ENCODE measurements at places on chromosomes 3 and 15.

DNA sequence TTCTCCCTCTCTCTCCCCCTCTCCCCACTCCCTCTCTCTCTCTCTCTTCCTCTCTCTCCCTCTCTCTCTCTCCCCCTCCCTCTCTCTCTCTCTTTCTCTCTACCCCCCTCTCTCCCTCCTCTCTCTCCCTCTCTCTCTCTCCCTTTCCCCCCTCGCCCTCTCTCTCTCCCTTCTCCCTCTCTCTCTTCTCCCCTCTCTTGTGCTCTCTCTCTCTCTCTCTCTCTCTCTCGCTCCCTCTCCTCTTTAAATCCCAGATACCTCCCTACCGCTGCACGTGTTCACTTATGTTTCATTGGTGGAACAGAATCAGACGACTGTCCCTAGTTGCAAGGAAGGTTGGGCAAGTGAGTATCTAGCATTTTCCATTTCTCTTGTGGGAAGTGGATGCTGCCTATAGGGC lies 166.5 kb downstream of the EBLN2 start:
- no peak for DNase-seq

DNA sequence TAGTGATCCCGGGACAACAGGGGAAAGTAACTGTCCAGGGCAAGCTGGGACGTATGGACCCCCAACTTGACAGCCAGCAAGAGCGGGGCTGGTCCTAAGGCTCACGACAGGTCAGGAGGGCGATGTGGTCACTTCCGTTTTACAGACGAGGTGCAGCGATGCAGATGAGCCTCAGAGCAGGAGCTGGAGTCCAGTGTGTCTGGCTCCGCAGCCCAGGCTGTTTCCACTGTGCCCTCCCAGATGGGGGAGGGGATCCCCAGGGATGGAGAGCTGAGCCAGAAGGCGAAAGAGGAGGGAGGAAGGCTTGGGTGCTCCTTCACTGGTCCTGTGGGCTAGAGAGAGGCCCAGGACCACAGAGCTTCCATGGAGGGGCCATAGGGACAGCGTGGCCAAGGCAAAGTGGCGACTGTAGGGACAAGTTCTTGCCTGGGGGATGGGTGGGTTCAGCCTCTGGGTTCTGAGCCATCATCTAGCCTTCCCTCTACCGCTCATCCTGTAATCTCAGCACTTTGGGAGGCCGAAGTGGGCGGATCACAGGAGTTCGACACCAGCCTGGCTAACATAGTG lies 5.7 kb downstream of the SNX33 start:
- peak; percentile 27 for DNase-seq

DNA sequence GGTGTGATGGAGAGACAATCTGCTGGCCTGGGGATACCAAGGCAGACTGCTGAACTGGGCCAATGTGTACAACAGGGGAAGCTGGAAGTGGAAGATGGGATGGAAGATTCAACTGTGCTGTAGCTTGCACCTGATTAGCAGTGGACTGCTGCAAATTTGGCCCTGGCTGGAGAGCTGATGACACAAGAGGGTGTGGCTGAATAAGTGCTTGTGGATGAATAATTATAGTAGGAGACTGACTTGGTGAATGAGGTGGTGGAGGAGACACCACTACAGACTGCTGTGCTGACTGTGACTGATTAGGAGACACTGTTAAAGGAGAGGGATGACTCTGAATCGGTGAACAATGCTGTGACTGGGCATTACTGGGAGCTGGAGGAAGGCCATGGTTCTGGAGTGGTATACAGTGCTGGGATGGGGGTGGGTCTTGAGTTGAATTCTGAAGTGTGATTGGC lies 52.5 kb downstream of the PHC3 start:
- no peak for DNase-seq

- no peak for DNase-seq
Measured at GRCh38 chr15:77545058-77545457, 87.7 kb downstream of the LINGO1 start.

- DNase-seq, result peak; percentile 53
Measured at GRCh38 chr15:59160880-59161593, 45.6 kb upstream of the LDHAL6B start.

DNA sequence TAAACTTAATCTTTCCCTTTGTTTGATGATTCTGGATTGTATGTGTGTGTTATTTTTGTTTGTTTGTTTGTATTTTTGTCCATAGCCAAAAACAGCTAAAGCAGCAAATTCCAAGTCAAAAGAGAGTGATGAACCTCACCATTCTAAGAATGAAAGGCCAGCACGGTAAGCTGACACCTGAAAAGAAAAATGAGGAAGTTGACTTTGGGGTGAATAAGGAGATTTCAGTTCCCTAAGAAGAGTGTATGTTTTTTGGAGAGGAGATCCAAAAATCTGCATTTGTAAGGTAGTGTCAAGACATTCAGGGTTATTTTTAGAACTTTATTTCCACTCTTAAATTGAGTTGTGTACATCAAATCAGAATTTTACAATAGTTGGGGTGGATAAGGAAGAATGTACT lies 52.3 kb upstream of the UTS2B start:
- DNase-seq, result no peak

DNA sequence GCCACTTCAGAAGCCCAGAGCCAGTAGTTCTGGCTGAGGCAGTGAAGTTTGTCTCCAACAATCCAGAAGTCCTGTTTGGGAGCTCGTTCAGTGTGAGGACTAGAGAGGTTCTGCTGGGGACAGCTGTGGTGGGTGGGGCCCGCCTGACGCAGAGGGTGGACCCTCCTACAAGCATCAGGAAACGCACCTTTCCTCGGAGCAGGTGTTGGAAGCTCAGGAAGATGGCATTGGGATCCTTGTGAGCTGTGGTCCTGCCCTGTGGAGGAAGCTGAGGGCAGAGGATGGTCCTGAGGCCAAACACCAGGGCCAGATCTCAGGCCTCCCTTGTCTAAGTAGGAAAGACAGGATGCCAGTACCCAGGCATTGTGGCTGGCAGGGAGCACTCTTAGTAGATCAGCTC lies 5.1 kb downstream of the THPO start:
- DNase-seq, result no peak

DNA sequence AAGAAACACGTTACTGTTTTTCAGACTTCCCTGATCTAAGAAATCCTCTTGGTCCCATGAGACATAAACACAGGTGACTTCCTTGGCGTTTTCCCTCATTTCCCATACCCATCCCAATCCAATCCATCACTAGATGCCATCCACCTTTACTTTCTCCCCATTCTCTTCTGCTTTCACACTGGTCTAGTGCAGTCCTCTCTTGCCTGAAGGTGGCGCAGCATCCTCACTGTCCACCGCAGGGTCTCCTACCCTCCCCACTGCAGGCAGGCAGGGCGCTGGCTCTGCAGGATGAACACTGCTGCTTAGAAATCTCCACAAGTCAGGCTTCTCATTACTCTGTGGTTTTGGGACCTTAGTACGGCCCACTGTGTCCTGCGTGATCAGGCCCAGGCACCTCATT lies 58.2 kb downstream of the RAB7A start:
- DNase-seq, result peak; percentile 66

- no peak for DNase-seq
Measured at GRCh38 chr3:191220908-191221307, 21.9 kb downstream of the OSTN start.

DNA sequence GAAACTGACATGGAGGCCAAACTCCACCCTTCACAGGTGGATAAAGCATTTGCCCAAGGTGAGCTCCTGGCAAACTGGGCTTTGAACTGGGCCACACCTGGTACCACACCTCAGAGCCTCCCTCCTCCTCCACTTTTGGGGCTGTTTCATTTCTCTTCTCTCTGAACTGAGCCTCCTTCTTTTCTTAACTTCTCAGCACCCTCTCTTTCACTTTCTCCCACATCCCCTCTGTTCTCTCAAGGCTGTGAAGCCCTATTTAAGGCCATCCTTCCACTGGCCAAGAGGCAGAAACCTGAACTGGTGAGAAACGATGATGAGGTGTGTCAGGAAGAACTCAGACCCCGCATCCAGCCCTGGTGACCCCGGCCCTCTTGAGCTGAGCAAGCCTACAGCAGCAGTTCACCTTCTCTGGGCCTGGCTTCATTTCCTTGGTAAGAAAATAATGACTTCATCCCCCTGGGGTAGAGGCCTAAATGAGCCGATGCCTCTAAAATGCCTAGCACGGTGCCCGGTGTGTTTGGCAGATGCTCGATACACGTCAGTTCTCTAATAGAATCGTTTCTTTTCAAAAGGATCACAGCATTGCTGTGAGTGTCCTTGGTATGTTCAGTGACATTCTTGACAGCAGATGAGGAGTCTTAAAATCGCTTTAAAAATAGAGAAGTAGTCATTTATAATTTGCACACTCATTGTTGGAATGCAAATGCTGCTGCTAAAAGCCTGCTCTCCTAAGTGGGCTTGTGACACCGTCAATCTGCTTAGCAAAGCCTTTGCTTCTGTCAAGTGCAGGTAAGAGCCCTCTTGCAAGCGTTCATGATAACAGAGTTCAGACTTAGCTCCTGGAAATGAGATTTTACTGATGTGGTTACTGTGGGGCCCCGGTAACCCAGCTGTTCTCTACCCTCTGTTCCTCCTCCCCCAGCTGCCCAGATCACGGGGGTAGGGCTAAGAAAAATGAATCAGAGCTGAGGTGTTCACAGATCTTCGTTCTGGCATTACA lies 97.7 kb upstream of the ATP2B2 start:
- DNase-seq, result no peak

- DNase-seq, result no peak
Measured at GRCh38 chr3:114962189-114962588, 184.9 kb downstream of the ZBTB20 start.

- DNase-seq, result no peak
Measured at GRCh38 chr3:140265302-140265701, 330.3 kb downstream of the CLSTN2 start.

GRCh38 chr3:96852849-96853248 lies 38.5 kb downstream of the EPHA6 start:
- no peak for DNase-seq

DNA sequence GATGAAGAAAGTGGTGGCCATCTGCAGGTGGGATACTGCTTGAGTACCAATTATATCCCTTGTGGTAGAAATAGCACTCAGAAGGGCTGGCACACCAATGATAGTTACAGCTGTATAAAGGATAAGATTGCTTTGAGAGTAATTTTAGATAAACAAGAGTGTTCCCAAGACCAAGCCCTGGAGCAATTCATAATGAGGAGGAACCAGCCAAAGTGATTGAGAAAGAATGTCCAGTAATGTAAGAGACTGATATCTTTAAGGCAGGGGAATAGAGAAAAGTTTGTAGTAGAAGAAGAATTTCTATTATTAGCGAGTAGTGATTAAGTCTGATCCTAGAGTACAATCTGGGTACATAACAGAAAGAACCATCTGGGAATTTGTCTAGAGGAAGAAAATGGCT lies 945.1 kb downstream of the OTOL1 start:
- no peak for DNase-seq

DNA sequence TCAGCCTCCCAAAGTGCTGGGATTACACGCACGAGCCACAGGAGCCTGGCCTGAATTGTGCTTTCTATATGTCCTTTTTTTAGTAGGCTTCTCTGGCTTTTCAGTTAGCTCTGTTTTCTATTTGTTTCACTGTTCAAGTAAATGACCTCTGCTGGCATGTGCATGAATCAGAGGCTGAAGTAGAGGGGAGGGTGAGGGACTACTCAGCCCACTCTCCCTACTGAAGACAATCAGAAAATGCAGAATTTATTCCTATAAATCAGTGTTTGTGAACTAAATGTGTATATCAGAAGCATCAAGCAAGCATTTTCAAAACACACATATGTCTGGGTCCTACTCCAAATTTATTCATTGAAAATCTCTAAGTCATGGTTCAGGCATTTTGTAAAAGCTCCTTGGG lies 45.0 kb downstream of the ZMAT3 start:
- no peak for DNase-seq

- DNase-seq, result no peak
Measured at GRCh38 chr3:196044513-196044912, 37.4 kb downstream of the TFRC start.

DNA sequence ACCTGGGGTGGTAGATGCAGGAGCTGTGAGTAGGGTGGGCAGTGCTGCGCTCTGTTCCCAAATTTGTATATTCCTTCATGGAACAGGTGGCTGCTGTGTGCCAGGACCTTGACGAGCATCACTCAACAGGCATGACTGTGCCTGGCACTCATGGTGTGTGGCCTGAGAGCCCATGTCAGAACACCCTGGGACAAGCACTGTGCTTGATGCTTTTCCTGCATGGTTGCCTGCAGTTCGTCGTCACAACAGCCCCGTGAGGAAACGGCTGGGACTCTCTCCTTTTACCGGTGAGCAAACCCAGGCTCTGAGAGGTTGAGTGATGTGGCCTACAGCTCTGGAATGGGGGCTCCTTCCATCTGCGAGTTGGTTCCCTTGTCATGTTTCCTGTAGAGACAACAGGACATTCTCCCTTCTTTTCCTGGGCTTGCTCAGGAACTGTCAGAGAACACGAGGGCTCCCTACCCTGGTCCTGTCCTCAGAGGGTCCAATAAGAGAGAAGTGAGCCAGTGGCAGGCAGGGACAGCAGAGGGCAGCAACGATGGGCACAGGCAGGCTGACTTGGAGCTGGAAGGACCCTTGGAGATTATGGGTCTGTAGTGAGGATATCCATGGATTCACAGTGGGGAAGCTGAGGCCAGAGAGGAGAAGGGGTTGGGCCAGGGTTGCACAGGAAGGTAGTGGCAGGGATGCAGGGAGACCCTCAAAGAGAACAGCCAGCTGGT lies 37.4 kb downstream of the PRKCD start:
- no peak for DNase-seq

DNA sequence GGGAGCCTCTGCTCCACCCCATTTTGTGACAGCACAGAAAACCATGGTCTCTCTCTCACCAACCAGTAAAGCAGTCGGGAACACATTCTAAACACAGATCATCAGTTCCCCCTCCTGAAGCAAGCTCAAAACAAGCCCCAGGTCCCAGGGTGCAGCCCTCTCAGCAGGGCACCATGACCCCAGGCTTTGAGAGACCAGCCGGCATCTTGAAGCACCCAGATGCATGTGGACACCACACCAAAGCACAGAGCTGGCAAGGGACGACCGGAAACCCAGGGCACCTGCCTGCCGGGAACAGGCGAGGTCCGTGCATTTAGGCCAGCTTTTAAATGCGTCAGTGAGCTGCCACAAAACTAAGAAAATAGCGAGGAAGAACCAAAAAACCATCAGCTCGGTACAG lies 103.2 kb upstream of the IQSEC1 start:
- DNase-seq, result no peak

- no peak for DNase-seq
Measured at GRCh38 chr15:101167753-101168462, 83.9 kb downstream of the CHSY1 start.
